ENCODE measurements at places on chromosomes 6 and 20.
A peak's percentile ranks its signal among the peaks of the same experiment; 100 is the strongest.

DNA sequence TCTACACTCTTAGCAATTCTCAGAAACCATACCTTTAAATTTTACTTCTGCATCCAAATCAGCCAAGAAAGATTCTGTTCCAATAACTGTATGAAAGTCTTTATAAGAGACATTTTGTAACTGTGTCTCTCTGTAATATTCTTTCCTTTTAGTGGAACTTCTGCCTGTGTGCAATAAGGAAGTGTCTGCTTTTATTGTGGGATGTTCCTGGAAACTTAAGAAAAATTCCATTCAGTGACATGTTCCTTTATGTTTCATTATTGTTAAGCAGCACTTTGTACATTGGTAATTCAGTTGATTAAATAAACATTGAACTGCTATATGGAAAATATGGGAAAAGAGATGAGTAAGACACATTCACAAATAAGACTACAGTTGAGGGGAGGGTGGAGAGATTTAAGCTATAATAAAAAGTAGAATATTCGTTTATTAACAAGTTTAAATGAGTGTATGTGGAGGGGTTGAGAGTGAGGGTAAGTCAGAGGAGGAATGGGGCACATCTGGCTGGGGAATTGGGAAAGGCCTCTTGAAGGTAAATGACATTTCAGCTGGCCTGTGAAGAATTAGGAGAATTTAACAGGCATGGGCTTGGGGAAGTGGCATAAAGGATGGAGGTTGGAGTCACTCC, 11.9 kb downstream of the NUS1 start:
- DNase-seq = no peak

DNA sequence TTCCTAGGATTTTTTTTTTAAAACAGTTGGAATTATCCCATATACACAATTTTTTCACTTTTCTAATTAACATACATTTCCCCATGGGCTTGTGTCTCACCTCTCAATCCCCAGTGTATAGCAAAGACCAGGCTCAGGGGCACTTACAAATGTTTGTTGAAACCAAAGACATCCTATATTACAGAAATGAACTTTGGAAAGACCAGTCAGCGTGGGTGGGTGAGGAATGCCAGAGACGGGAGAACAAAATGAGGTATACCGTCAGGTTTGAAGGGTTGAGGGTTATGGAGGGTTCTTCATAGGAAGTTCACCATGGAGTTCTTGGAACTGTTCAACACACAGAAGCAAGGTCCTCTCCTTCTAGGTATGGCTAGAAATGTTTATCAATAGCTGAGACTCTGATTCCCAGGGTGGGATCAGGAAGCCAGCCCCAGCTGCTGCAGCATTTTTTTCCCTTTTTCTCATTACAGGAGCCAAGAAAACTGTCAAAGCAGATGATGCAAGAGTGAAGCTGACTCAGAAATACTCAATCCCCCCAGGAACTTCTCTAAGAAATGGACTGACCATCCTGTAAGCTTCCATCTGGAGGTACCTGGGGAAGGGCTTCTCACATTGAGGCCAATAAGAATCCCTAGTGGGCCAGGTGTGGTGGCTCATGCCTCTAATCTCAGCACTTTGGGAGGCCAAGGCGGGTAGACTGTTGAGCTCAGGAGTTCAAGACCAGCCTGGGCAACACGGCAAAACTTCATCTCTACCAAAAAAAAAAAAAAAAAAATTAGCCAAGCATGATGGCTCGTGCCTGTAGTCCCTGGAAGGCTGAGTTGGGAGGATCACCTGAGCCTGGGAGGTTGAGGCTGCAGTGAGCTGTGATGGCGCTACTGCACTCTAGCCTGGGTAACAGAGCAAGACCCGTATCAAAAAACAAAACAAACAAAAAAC, 15.9 kb upstream of the TBC1D20 start:
- peak; percentile 87 for DNase-seq

DNA sequence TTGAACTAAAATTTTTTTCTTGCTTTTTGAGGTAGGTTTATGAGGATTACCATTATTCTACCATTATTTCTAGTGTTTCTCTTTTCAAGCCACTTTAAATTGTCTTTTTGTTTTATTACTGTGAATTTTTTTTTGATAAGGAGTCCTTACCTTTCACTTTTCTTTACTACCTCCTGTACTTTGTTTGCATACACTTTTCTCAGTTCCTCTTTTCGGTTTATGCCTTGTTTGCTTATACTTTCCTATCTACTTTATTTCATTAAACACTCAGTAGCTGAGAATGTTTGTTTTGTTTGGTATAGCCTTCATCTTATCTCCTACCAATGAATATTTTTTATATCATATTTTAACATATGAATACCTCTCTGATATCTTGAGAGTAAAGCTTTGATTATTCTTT, 147.9 kb downstream of the TFAP2B start:
- DNase-seq = no peak

- no peak for DNase-seq
Measured at GRCh38 chr6:8352335-8352965, 82.9 kb downstream of the SLC35B3 start.

- DNase-seq = peak; percentile 84
Measured at GRCh38 chr6:19465760-19466159, 371.4 kb upstream of the ID4 start.

DNA sequence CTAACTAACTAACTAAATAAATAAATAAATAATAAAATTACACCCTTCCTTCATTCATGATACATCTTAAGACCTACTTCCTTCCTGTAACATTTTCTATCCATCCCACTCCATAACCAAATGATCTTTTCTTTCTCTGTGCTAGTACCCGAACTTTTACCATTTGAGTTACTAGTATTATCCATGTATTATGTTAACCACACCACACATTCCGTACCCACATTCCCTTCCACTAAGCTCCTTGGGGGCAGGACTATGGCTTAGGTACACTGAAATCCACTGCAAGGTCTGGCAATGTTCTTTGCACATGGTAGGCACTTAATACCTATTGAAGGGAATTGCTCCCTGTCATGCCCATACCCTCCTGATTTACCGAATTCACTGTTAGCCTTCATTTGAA, 24.9 kb downstream of the REPS1 start:
- no peak for DNase-seq

GRCh38 chr20:39547546-39548408, 585.6 kb downstream of the DHX35 start:
- DNase-seq = no peak

- no peak for DNase-seq
Measured at GRCh38 chr6:136226674-136227377, 23.3 kb downstream of the MTFR2 start.

DNA sequence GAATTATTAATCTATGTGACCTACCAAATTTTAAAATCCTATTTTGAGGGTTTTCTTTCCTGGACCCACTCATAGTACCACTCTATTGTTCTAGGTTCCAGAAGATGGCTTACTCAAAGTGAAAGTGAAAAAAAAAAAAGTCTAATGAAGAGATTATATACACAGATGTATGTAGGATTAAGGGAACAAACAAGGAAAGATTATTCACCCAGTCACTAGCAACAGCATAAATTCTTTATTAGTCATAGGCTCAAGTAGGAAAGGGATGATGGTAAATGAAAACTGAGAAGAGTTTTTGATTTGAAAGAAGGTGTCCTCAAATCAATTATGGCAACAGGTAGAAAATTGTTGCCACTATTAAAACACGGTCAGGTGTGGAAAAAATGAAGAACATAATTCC, 923.7 kb downstream of the TBC1D32 start:
- DNase-seq = no peak

GRCh38 chr20:20089939-20090338, 37.6 kb downstream of the CFAP61 start:
- no peak for DNase-seq

DNA sequence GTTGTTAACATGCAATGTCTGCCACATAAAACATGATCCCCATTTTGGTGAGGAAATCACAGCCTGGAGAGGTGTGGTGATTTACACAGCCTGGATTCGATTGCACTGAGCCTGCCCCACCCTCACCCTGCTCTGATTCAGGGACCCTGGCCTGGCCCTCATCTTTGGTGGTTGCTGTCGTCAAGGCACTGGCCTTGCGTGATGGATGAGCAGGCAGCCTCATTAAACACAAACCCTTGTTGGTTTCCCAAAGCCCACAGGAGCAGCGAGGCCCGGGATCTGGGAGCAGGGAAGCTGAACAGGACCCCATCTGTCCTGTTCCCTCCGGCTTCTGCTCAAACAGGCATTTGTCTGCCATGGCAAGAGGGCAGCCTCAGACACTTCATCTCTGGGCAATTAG, 70.8 kb downstream of the CHMP4B start:
- DNase-seq = no peak

Data from fibroblast of mammary gland (primary cell).